ENCODE measurements at places on chromosomes 5 and 9.

GRCh38 chr5:85143138-85143537 lies 758.5 kb upstream of the EDIL3 start:
- no peak for DNase-seq

GRCh38 chr5:116395226-116395625 lies 179.4 kb downstream of the SEMA6A start:
- no peak for DNase-seq

DNA sequence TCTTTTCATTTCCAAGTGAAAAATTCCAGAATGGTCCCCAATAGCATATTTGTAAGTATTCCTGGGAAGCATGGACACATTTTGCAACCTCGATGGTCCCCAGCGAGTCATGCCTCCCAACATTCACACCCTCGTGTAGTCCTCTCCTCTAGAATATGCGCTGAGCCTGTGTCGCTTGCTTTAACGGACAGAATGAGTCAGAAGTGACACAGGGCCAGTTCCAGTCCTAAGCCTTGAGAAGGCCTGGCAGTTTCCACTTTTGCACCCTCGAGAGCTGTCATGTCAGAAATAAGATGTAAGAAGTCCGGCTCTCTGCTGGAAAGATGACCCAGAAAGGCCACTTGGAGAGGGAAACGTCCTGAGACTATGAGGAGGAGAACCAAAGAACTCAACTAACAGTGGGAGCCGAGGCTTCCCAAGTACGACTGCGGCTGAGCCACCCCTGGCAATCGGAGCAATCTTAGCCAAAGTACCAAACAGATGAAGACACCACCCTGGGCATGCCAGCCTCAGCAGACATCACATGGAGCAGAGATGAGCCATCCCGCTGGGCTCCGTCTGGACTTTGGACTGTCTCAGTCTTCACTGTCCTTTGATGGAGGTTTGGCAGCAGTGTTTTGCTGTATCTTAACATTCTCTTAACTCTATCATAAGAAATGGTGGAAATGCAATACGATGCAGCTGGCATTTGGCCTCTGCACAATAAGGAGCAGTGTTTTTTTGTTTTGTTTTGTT lies 42.6 kb upstream of the GFPT2 start:
- no peak for DNase-seq

- DNase-seq = no peak
Observed at GRCh38 chr9:127045148-127045547, 77.3 kb downstream of the ANGPTL2 start.

DNA sequence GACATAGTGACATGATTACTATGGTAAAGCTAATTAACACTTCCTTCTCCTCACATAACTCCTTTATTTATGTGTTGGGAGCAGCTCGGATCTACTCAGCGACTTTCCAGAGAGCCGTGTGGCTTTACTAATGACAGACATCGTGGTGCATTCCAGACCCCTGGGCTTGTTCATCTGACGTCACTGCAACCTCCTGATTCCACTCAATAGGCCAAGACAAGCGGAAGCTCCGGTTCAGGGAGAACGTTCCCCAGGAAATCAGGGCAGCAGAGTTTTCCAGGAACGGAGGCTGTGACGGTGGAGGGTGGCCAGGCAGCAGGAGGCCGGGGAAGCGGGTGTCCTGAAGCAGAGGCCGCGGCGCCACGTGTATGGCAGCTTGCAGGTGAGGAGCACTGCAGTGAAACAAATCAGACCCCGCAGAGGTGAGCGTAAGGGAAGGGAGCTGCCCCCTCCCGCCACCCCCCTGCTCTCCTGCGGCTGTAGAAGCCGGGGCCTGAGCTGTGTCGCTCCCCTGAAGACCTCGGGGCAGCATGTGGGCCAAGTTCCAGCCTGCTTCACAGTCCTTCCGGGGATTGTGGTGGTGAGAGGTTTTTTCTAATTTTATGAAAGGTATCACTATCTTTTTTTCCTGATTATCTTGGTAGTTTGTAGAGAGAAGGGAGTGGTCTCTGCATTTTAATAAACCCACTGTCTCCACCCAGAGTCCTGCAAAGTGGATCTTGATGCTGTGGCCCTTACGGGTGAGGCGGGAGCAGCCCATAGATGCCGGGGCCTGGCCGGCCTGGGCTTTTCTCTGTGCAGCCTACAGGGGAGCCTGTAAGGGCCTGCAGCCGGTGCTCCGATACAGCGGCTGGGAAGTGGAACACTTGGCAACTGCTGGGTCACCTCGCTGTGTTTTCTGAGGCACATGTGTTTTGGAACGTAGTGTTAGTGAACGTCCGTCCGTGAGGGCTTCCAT lies 220.4 kb upstream of the IRX4 start:
- DNase-seq = no peak

- DNase-seq = no peak
Observed at GRCh38 chr5:10902145-10902544, 141.1 kb upstream of the DAP start.

Data from KG1 (cell line).